Glomerular endothelial cell (primary cell): ENCODE measurements at places on chromosomes 2 and 18. TPM values are rescaled to one million over a fixed set of nuclear protein-coding genes. Genes with fewer than 3 reads are reported as not detected.

Gene CKAP2L
- total RNA-seq, result 2.5 and 4.4 TPM in 2 replicates

Gene FEV
- total RNA-seq, result not detected in 2 replicates

Gene ICA1L
- total RNA-seq, result 1.9 and 3.6 TPM in 2 replicates

Gene HRH4
- not detected in 2 replicates for total RNA-seq

DNA sequence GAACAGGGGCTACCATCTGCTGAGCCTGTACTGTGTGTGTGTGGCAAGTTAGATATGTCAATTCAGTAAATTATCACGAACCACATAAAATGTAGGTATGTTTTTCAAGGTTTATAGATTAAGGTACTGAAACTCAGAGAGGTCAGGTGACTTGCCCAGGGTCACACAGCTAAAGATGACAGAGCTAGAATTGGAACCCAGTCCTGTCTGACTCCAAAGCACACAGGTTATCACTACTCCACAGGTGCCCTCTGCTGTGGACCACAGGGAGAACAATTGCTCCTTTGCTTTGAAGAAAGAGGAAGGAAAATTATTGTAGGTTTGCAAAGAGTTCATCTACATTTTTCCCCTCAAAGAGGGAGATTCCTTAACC, 229.7 kb upstream of the AGAP1 start:
- DNase-seq, result no peak
